HTR-8/SVneo (cell line): ENCODE measurements at places on chromosomes 12 and 14.

DNA sequence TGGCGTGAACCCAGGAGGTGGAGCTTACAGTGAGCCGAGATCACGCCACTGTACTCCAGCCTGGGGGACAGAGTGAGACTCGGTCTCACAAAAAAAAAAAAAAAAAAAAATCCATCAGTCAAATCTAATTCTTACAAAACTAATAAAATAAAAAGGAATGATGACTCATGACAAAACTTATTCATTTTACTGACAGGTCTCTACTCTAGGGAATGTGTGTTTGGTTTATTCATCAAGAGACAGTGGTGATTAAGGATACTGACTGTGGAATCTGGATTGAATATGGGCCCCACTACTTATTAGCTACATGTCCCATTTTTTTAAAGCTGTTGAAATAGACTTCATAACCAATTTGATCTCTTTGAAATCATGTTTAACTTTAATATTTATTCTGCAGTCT, 29.3 kb upstream of the GAS2L3 start:
- DNase-seq = no peak

DNA sequence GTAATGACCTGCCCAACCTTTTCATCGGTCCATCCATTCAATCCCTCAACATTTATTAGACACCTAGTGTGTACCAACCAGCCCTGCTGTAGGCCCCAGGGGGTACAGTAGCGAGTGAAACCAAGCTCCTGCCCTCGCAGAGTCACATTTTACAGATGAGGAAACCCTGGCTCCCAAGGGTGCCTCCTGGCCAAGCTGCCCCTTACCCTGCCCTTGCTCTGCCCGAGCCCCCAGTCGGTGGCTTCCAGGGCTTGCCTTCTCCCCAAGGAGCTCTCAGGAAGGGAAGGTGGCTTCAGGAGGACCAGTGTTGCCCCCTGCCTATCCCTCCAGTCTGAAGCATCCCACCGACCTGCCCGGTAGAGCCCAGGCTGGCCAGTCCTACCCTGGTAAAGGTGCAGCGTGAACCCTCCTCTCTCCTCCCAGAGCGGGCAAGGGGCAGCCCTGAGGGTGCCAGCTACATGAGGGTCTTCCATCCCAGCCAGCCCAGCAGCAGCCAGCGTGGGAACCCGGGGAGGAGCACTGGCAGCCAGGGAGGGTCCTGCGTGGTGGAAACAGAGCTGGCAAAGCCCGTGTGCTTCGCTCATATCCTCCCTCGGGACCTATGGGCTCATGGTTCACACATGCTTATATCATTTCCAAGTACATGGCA, 670 bp upstream of the BEGAIN start:
- no peak for DNase-seq

DNA sequence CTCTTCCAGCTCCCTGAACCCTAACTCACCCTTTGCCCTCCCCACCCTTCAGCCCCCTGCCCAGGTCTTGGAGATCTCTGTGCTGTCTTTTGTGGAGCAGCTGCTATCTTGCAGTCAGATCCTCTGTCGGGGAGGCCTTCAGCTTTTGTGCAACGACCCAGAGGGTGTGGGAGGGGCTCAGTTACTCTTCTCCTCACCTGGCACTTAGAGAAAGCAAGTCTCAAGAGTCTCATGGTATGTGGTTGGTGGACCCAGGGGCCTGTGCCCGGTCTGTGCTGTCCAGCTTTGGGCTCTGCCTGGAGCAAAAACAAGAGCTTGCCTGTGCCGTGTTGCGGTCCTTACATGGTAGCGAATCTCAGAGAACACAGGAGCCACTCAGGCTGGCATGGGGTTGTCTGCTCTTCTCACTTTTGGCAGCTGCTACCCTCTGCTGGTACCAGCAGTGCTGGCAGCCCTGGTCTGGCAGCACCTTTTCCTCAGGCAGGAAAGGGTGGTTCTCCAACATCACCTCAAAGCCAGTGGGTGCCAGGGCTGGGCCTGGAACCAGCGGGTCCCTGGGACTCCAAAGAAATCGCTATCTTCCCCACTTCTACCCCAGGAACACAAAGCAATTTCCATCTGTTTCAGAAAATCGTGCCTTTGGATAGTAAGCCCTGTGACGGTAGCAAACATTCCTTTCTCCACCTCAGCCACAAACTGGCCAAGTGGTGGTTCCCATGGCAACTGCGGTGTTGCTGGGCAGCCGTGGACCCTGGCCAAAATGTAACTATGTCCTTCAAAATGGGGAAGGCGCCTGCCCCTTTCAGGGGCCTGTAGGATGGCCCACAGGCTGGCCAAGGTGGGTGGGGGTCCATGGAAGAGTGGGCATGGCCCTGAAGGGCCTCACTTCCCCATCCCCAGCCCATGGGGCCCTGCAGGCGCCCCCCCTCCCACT, 90.0 kb downstream of the RIN3 start:
- no peak for DNase-seq

DNA sequence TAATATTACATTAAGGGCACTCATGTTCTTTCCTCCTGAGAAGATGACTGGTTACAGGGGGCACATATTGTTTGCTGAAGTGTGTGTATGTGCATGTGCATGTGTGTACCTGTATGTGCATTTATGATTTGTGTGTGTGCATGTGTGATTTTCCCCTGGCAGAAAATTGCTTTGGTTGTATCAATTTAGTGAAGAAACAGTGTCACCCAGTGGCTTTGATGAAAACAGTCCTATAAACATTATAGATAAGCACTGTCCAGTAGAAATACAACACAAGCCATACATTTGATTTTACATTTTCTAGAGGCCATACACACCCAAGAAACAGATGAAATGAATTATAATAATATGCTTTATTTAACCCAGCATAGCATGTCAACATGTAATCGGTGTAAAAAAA, 8.6 kb downstream of the PDE3A start:
- no peak for DNase-seq

DNA sequence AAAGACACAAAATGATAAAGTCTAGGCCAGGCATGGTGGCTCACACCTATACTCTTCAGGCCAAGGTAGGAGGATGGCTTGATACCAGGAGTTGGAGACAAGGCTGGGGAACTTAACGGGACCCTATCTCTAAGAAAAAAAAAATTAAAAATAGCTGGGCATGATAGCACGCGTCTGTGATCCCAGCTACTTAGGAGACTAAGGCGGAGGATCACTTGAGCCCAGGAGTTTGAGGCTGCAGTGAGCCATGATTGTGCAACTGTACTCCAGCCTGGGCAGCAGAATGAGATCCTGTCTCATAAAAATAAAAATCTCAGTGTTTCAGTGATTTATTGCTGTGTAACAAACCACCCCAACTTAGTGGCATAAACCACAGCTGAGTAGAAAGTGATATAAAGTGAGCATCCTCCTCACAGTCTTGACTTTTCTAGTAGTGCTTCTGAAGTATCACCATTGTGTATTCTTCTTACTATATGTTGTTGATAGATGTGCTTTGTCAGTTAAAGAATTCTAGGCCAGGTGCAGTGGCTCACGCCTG, 10.6 kb upstream of the ATF1 start:
- DNase-seq = no peak

GRCh38 chr12:92136965-92137721, 8.5 kb downstream of the BTG1 start:
- peak; percentile 27 for DNase-seq

DNA sequence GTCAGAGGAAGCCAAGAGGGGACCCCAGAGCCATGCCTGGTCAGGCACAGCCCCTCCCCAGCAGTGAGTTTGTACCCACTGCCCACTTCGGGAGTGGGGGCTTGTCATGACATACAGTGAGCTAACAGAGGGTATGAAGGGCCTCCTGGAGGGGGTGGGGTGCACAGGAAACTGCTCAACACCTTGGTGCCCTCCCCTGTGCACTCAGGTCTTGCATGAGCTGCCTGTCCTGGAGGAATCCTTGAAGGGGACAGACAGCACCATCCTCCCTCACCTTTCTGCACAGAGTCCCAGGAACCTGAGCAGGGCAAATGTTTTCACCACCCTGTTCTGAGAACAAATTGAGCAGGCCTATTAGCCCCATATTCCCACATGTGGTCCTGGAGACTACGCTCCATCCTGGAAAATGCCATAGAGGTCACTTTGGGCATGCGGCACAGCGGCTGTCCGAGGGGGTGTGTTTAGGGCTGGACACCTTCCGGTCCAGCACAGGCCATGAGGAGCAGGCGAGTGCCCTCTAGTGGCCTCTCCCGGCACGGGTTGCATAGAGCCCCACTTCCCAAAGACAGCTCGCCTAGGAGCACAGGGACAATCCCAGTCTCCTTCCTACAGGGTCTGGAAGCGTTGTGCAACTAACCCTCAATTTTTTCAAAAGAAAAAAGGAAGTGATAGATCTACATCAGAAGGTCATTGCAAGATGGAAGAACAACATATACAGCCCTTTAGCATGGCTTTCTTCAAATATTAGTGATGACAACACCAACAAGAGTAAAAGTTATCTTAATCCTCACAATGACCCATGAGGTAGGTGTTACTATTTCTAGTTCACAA, 31.9 kb upstream of the ZFP36L1 start:
- peak; percentile 100 for DNase-seq

DNA sequence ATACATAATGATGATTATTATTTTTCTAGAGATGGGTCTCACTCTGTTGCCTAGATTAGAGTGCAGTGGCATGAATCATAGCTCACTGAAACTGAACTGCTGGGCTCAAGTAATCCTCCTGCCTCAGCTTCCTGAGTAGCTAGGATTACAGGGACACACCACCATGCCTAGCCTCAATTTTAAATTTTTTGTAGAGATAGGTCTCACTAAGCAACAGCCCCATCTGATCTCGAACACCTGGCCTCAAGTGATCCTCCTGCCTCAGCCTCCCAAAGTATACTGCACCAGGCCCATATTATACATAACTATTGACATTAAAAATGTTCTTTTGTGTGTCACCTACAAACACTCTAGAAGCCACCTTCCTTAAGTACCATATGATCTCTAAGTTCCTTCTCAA, 3.4 kb downstream of the TXNRD1 start:
- no peak for DNase-seq

- peak; percentile 95 for DNase-seq
Measured at GRCh38 chr12:7060353-7060954, at the start of gene C1S. TSS of gene C1S (plus strand) at chr12:7060718. CDS start at chr12:7061913, 1,195 bp downstream.

DNA sequence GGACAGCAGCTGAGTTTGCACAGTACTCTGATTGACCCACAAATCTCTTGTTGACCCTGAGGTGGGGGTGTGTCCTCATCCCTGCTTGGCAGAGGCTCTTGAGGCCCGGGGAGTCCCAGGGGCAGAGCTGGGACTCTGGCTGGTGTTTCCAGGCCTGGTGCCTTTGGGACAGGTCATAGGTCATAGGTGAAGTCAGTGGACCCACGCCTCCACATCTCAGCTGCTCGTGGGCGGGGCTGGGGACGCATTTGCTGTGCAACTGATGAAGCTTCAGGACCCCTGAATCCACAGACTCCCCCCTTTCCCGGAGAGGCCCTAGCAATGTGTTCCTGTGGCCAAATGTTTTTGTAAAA, 408 bp upstream of the CACNA2D4 start:
- DNase-seq = no peak

DNA sequence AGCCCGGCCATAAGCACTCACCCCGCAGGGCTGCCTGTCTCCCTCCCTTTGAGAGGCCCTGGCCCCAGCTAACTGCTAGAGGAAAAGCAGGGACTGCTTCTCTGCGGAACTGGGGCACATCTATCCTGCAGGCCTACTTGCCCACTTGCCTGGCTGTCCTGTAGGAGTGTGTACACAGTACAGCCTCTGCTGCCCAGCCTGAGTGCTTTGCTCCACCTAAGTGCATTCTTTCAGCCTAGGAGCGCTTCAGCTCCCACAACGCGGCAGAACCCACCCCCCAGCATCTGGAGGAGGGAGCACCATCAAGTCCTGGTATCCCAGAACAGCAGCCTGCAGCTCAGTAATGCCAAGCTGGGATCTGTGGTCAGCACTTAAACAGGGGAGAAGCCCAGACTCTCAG, 79.9 kb upstream of the CD163 start:
- DNase-seq = no peak

GRCh38 chr14:69242311-69243224, 17.4 kb upstream of the GALNT16 start:
- DNase-seq = peak; percentile 93

GRCh38 chr12:119998471-119999245, 9.6 kb downstream of the BICDL1 start:
- DNase-seq = no peak

DNA sequence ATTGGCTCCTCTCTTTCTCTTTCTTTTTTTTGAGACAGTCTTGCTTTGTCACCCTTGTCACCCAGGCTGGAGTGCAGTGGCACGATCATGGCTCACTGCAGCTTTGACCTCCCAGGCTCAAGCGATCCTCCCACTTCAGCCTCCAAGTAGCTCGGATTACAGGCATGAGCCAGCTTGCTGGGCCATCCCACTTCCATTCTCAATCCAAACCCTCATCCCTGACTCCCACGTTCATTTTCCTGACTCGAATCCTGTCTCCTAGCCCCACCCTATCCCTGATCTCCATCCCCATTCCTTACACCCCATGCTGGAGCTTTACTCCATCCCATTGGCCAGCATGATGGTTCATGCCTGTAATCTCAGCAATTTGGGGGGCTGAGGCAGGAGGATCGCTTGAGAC, 7.8 kb downstream of the SPRYD4 start:
- no peak for DNase-seq

DNA sequence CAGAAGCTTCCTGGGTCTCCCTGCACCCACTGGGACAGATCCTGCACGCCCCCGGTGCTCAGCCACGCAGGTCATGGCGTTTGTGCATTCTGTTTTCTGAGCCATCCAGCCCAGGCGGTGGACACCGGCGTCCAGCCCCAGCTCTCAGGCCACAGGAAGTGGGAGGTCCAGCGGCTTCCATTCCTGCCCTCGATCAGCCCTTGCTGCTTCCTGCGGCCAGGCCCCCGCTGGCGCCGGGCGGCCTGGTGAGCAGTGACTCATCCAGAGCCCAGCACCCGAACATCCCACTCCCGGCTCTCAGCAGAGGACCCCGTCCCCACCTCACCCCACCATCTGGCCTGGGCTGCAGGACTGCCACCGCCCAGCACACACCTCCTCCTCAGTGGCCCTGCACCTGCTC, 18.0 kb upstream of the NUDT14 start:
- no peak for DNase-seq

DNA sequence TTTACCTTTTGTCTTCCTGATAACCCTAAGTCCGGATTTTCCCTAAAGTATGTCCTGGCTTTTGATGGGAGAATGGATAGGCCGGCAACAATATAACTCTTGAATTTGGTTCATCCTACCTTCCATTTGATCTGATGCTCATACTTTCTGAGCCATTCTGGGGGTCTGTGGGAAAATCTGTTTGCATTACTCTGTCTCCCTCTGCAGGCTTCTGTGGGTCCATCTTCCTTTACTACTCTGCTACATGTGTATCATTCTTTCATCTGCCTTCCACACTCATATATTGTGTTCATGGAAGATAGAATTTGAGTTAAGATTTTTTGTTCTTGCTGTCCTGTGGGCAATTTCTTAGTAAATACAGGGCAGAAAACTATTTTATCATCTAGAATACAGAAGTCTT, 101.5 kb downstream of the NAV3 start:
- DNase-seq = no peak

- DNase-seq = no peak
Measured at GRCh38 chr12:70603044-70603443, 34.2 kb downstream of the PTPRB start.

- DNase-seq = no peak
Measured at GRCh38 chr12:75854681-75855309, 176.8 kb downstream of the PHLDA1 start.
